ENCODE measurements at places on chromosomes 5 and 9.

- peak; percentile 87 for DNase-seq
Observed at GRCh38 chr9:126704892-126705766, 91.4 kb downstream of the LMX1B start.

DNA sequence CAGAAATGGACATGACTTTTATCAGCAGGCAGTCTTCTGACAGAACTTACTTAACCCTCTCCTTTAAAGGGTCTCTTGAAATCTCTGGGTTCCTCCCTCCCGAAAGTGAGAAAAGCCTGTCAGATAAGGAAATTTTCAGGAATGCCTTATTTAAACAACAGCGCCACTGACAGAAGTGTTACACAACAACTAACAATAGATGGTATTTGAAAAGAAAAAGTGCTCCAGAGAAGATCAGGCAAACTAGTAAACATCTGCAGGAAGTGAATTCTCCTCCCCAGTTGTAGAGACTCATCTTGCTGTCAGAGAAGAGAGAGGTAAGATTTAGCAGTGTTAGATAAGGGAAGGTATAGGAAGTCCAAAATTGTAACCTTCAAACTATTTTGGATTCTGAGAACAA, 107.2 kb upstream of the NFIL3 start:
- no peak for DNase-seq

- no peak for DNase-seq
Observed at GRCh38 chr9:123339666-123340510, 16.1 kb upstream of the CRB2 start.

DNA sequence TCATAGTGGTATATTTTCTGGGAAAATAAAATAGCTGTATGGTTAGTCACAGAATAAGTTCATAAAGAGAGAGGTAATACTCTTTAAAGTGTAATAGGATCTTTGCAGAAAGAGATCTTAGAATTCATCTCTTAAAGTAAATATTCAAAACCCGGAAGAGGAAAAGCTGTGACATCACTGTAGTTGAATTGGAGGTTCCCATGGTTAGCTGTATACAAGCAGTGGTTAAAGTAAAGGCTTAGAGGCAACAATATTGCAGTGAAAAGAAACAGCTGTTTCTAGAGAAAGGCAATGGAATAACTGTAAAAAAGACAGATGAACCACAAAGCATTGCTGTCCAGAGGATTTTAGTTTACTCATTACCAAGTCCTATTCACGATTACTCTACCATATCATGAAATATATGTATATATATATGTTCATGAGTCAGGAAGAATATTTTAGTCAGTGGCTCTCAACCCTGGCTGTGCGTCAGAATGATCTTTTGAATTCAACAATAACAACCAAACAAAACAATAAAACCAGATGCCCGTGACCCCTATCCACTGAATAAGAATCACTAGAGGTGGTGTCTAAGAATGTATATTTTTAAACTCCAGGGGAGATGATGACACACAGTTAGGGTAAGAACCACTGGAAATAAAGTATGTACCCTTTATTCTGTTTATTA, 4.7 kb downstream of the ERCC6L2 start:
- peak; percentile 26 for DNase-seq

DNA sequence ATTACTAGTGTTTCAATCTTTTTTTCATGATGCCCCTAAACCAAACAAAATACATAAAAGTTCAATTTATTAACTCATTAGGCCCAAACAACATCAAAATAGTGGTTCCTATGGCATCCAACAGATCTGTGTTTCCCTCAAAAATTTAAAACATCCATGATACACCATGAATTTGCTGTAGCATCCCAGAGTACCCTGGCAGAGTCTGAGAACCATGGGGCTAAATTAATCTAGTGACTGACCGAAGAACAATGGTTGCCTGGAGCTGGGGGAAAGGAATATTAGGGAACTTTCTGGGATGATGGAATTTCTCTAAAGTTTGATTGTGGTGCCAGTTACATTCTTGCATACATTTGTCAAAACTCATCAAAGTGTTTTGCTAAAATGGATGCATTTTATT, 79.5 kb upstream of the TRIO start:
- no peak for DNase-seq

DNA sequence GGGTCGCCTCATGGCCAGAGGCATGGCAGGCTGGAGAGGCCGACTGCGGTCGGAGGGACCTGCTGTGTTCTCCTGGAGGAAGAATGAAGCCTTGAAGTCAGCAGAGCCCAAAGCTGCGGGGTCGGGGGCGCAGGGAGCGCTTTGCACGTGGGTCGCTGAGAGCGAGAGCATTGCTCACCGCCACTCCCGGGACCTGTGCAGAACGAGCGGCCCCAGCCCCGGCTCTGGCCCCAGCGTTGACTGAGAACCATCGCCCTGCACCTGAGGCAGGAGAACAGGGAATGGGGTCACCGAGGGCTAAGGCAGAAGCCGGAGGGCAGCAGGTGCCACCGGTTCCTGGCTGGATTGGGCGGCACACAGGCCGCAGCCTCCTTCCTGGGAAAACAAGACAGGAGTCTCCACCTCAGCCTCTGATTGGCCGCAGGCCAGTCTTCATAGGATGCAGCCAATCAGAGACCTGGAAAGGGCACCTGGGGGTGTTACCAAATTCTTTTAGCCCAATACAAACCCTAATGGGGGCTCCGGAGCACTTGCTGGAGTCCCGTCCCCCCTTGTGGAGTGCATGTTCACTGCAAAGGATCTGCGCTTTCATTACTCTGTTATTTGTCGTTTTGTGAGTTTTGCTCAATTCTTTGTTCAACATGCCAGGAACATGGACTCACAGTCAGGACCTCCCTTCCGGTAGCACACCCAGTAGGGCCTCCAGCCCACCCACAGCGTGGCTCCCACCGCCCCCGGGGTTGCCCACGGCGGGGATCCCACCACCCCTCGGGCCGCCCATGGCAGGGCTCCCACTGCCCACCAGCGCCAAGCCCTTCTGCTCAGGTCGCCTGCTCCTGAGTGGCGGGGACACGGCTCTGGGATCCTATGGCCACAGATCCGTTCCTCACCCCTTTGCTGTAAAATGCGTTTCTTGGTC, 24.7 kb upstream of the SLC6A19 start:
- no peak for DNase-seq

DNA sequence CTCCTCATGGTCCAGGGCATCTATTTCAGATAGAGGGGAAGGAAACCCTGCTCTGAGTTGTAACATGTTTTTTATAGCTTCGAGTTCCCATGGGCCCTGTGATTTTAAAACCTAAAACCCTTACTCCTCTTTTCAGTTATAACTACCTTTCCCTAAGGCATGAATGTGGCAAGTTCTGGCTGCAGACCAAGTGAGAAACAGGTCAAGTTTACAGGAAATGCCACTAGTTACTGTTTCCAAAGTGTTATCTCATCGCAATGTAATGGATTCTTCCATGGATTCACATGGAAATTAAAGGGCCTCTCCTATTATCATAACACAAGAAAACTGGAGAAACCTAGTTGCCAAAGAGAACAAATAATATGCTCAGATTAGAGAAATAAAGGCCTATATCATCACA, 574.5 kb upstream of the GRAMD2B start:
- DNase-seq = no peak

GRCh38 chr5:76495870-76496269, 92.8 kb downstream of the IQGAP2 start:
- no peak for DNase-seq

DNA sequence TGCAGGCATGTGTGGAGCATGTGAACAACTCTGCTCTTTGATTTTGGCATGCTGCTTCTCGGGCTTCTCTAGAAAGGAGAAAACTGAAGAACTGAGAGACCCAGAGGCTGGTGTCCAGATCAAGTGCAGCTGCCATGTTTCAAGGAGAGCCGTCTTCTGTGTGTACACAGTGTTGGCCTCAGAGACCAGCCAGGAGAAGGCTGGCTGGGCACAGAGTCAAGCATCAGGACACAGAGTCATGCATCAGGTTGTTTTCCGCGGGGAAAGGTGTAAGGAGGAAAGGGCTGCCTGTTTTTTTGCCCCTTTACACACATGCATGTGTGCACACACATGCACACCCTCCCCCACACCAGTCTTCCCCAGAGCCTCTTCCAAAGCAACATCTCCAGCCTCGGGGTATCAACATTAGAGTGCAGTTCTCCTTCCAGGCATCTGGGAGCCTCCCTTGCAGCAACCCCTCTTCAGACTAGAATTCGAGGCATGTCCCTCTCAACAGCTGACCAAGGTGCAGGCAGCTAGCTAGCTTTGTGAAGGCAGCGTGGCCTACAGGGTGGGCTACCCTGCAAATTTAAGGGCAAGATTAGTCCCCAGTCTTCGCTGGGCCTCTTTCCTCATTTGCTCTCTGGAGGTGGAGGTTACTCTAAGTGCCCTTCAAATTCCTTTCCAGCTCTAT, 180.9 kb downstream of the AOPEP start:
- no peak for DNase-seq

DNA sequence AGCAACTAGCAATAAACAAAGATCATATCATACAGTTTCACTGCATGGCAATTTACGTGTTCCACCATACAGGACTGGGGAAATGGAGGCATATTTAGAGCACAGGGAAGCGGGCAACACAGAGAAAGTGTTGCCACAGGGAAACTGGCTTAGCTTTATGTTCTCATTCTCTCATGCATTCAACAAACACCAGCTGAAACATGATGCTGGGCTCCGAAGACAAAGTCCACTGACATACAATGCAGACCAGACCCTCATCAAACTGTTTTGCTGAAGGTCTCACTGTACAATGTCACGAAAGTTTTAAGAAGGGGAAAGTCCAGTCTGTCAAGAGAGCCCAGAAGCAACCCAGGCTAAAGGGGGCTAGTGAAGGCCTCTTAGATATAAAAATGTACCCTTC, 115.1 kb downstream of the MAPKAP1 start:
- no peak for DNase-seq

DNA sequence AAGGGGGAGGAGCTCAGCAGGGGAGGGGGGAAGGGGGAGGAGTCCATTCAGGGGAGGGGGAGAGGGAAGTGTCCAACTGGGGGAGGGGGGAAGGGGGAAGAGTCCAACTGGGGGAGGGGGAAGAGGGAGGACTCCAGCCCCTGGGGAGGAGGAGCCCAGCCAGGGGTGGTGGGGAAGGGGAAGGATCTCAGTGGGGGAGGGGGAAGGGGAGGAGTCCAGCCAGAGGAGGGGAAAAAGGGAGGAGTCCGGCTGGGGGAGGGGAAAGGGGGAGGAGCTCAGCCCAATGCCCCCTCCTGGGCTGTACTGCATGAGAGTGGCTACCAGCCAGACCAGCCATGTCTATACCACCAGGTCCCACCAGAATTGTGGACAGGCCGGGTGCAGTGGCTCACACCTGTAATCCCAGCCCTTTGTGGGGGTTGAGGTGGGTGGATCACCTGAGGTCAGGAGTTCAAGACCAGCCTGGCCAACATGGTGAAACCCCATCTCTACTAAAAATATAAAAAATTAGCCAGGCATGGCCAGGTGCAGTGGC, 30.6 kb upstream of the ADAMTS2 start:
- no peak for DNase-seq

DNA sequence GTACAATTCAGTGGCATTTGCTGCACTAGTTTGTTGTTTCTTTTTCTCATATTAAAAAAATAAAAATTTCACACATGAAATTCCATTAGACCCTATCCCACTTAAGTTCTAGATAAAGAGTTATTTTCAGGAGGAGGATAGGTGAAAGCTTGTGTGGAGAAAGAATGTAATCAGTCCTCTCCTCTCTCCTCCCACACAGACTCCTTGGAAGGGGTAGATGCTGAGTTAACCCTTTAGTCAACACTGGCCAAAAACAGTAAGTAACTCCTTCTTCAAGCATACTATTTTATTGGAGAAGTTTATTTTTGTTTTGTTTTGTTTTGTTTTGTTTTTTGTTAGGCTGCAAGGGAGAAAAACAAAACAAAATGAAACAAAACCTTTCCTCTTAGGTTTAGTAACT, 30.6 kb upstream of the LMNB1 start:
- DNase-seq = no peak
